ENCODE measurements at places on chromosomes 6 and 20.

- DNase-seq, result no peak
Observed at GRCh38 chr6:43492673-43493072, 15.3 kb downstream of the TJAP1 start.

DNA sequence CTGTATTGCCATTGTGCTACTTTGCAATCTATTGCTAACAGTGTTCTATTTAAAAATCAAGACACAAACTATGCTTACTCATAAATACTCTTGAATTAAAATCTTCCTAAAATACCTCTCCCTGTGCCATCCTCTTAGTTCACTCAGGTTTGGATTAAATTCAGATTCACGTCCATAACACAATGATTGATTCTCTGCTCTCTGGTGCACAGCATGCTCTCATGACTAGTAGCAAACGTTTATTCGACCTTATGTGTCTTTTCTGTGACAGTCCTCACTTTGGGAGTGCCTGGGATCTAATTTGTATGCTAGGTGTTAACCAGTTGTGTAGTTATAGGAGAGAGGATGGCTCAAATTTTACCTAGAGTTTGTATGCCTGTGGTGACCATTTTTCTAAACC is 270.4 kb upstream of the FKBP1C start:
- no peak for DNase-seq

GRCh38 chr6:35879151-35879550 is 41.7 kb downstream of the SRPK1 start:
- no peak for DNase-seq

- DNase-seq, result no peak
Observed at GRCh38 chr6:110357298-110357663, 868 bp downstream of the METTL24 start.

DNA sequence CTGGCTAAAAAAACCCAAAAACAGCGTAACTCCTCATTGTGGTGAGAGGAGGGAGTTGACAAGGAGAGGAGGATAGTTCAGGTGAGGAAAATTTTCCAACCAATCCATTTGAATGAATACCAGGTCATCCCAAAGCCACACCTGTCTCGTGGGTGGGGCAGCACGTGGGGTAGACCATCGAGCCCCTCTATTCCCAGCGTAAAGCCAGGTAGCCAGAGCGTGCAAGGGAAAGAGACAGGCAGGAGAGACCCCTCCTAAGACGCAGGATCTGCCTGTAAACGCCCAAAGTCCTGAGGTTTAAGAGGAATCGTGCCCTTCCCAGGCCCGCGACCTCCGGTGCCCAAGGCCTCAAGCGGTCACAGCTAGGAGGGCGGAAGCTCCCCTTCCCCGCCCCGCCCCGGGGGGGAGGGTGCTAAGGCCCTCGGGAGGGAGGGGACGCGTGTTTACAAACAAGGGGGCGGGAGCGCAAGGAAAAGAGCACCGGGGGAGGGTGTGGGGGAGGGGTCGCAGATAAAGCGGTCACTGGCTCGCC is 712 bp downstream of the RXRB start:
- peak; percentile 66 for DNase-seq

GRCh38 chr6:105609375-105609991 is 206.6 kb upstream of the PREP start:
- no peak for DNase-seq

DNA sequence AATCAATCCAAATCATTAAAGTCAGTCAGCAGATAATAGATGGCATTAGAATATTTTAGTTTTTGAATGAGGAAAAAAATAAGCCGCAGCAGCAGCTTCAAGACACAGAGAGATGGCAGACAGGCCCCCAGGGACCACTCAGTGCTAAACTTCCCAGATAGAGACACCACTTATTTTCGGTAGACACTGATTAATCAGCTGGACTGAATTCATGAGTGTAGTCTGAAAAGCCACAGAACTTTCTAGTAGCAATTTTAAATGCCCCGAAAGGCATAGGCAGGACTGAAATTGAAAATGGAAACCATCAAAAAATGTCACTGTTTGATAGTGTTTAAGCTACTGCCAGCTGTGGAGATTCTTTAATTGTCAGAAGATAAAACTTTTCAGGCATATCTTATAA is 3.1 kb upstream of the CLDN20 start:
- no peak for DNase-seq

DNA sequence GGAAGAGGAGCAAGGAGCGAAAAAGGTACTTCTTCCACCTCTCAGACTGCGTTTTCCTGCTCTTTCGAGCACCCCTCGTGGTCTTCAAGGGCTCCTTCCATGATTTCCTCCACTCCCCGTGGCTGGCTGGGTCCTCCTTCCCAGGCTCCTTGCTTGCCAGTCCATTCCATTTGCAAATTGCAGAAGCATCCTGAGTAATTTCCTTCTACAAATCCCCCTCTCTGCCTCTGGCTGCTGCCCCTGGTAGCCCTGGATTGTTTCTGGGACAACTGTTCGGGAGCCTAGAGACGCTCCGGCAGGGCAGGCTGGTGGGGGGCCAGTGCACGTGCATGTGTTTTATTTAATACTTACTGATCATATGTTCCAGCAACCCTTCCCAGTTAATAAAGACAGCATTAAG is 173.1 kb downstream of the ZMYND8 start:
- DNase-seq, result no peak

GRCh38 chr6:167212713-167213005 is 54.9 kb upstream of the GPR31 start:
- no peak for DNase-seq

DNA sequence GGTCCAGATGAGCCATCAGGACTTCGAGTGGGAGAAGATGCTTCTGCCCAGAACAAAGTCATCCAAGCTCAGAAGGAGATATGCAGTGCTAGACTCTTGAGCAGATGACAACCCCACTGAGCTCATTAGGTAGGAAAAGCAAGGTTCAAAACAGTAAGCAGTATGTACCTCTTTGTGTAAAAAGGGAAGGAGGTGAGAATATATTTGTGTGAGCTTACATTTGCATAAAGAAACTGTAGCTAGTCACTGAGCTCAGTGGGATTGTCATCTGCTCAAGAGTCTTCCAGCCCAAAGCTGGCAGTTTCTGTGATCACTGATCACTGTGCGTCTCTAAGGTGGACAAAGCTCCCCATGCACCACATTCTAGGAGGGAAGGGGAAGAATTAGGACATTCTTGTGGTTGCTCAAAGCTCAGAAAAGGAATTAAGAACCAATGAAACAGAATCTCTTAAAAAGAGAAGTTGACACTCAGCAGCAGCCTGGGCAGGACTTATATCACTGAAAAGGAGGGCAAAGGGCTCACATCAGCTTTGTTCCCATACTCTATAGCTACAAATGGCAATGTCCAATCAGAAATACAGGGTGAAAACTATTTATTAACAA is 90.0 kb upstream of the MAFB start:
- DNase-seq, result no peak

DNA sequence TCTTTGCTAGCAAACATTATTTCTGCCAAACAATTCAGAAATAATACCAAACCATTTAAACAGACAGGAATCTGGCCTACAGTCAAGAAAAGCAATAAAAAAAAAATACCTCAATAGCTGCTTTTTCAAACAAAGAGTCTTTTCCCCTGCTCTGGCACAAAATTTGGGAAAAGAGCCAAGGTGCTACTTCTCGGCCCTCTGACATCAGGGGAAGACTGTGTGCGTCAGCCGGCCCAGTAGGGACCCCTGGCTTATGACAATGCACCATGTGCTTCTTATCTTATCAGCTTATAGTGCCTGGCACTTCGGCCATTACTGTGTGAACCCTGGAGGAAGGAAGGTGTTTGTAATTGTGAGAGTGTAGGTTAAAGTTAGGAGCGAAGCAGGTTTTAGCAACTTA is 89.4 kb downstream of the PDE10A start:
- DNase-seq, result no peak

DNA sequence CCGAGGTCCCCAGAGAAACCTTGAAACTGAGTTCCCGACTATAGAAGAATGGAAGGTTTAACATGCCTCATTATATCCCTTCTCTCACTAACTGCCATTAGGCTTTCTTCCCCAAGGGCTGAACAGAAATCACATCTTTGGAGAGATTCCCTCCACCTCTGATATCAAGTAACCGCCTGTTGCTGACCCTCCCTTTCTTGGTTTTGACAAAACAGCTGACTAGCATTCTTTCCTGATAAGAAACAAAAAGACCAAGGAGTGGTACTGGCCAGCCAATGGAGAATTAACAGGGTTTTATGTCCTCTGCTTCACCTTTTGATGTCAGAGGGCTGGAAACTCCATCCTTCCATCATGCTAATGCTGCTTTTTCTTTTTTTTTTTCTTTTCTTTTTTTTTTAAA is 176.6 kb upstream of the ADGRB3 start:
- DNase-seq, result no peak

GRCh38 chr6:11085758-11086435 is 7.7 kb upstream of the SMIM13 start:
- DNase-seq, result no peak
